ENCODE measurements at places on chromosomes 7 and 10.

DNA sequence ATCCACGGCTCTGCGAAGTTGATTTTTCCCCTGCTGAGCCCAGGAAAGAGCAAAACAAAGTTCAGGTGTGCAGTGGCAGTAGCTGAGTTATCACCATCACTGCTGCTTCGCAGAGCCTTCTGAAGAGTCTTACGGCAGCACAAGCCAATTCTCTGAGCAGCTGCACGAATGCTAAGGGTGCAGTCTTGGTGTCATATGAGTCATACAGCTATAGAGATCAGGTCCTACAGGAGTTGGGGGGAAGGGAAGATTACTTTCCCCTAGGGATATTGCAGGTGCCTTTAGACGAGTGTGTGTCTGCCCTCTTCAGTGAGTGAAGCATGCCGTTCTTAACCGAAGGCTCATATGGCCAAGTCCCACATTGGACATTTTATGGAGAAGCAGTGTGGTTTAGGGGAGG is 227.8 kb downstream of the CELF2 start:
- DNase-seq, result no peak

GRCh38 chr7:93964813-93965212 is 39.3 kb downstream of the BET1 start:
- DNase-seq, result no peak

GRCh38 chr7:115410972-115411686 is 489.2 kb downstream of the MDFIC start:
- no peak for DNase-seq

DNA sequence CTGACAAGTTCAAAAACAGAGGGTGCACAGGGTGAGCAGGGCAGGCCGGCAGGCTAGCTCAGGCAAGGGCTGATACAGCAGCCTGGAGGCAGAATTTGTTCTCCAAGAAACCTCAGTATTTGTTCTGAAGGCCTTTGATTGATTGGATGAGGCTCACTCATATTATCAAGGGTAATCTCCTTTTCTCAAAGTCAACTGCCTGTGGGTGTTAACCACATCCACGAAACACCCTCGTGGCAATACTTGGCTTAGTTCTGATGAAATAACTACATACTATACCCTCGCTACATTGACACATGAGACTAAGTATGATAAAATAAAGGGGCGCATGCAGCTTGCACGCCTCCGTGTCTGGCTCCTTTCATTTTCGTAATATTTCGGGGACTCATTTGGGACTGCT is 4.4 kb upstream of the PPP2R2D start:
- no peak for DNase-seq

DNA sequence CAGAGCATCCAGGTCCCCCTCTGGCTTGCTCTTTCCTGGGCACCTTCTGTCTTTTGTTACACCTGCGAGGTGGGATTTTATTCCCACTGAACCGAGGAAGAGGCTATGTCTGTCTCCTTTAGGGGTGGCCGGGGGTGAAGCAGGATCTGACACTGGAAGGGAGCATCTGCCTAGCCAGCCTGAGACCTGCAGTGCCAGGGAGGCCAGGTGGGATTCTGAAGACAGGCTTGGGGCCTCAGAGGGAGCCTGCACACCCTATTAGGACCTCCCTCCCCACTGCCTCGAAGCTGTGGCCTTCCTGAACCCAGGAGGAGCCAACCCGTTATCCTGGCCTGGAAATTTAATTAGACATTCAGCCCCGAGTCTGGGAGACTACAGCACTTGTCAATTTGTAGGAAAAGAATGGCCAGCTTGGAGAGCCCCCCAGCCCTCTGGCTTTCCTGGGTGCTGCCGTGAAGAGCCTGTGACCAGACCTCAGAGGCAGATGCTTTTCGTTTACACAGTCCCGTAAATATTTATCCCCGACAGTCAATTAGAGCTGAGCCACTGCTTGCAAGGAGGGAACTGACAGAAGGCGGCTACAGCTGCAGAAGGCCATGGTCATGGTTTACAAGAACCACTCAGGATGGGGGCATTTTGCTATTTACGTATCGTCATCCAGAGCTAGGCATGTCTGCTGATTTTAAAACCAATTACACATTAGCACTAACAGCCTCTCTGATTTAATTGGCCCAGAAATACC is 19.7 kb downstream of the CHAT start:
- no peak for DNase-seq

GRCh38 chr7:44194069-44194468 is 4.8 kb upstream of the GCK start:
- DNase-seq, result peak; percentile 27

DNA sequence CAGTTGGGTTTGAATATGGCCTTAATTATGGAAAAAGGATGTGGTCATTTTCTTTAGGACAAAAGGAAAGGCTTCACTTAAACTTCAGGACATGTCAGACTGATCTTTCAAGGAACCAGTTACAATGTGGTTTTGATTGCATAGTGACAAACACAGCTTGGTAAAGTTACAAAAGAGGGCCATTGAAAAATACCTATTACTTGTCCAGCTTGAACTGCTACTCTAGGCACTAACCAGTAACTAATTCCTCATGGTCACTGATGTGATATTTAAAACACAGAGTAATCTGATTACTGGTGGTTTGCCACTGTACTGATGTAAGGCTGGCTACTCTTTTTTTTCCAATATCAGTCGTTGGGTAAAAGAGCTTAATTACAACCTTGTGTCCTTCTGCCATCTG is 22.6 kb downstream of the TES start:
- DNase-seq, result no peak

- no peak for DNase-seq
These were observed 96.0 kb downstream of the ANK3 start for GRCh38 chr10:60293581-60294175.

GRCh38 chr7:100942045-100942774 is 7.1 kb upstream of the MUC3A start:
- no peak for DNase-seq

GRCh38 chr10:91745090-91745831 is 53.0 kb upstream of the TNKS2 start:
- DNase-seq, result no peak

- DNase-seq, result no peak
These were observed 75.8 kb downstream of the OR13A1 start for GRCh38 chr10:45239642-45240041.

- no peak for DNase-seq
These were observed 78.5 kb downstream of the OAT start for GRCh38 chr10:124340033-124340760.

DNA sequence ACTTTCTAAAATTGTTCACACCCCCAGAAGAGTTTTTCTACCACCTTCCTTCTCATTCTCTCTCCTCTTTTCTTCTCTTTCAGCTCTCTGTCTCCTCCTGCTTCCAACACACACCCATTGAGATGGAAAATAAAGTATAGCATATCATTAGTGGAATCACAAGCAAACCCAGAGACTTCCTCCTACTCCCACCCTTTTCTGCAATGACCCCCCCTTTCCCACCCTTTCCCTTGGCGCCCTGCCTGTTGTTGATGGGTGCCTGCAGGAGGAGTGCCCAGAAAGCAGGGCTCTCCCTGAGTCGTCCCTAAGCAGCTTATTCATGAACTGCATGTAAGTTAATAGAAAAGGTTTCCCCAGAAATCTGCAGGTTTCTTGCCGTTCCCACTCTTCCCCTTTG is 300.0 kb downstream of the PLXNA4 start:
- no peak for DNase-seq

GRCh38 chr7:99790407-99790806 is 6.4 kb upstream of the CYP3A4 start:
- DNase-seq, result no peak

DNA sequence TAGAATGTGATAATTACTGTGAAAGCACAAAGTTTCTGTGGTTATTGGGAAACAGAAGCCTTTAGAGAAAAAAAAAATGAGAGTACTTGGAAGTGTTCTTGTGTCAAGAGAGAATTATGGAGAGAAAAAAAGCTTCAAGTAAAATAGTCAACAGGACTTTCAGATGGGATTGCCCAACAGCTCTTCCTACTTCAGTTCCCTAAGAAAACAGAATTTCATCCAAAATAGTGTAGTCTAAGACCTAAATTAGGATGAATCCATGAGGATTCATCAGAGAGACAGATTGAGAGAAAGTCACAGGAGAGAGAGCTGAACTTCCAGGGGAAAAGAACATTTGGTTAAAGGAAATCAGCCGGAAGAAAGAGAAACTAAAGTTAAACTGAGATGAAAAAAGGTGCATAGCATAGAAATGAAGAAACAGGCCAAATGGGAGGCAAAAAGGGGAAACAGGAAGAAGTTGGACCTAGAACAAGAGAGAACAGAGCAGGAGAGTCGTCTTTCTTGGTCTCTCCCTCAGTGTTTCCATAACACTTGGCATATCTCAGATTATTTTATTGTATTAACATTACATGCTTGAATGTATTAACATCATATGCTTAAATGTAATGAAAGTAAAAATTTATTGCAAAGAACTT is 2.5 kb downstream of the SCIN start:
- no peak for DNase-seq

Measured in activated T-cell treated with anti-CD3 and anti-CD28 coated beads for 4 hours (primary cell).